ENCODE measurements at places on chromosomes 5 and 9.

- DNase-seq, result peak; percentile 29
Measured at GRCh38 chr5:81397176-81397575, 3.2 kb upstream of the ACOT12 start.

- DNase-seq, result no peak
Measured at GRCh38 chr9:10172476-10172875, 440.3 kb downstream of the PTPRD start.

DNA sequence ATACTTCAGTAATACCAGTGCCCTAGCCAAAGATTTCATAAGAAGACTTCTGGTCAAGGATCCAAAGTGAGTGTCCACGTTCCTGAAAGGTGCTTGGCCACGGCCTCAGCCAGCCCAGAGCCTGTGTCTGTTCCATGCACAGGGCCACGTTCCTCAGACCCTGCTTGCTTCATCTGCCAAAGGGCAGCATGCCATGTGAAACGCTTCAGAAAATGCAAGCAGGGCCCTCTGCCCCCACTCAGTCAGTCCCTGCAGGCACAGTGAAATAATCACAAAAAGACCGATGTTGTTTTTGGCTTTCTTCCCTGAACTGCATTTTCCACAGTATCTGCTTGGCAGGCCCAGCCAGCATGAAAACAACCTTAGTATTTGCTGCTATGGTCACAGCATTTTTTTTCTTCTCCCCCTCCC is 85.5 kb upstream of the CTSL start:
- DNase-seq, result peak; percentile 96

DNA sequence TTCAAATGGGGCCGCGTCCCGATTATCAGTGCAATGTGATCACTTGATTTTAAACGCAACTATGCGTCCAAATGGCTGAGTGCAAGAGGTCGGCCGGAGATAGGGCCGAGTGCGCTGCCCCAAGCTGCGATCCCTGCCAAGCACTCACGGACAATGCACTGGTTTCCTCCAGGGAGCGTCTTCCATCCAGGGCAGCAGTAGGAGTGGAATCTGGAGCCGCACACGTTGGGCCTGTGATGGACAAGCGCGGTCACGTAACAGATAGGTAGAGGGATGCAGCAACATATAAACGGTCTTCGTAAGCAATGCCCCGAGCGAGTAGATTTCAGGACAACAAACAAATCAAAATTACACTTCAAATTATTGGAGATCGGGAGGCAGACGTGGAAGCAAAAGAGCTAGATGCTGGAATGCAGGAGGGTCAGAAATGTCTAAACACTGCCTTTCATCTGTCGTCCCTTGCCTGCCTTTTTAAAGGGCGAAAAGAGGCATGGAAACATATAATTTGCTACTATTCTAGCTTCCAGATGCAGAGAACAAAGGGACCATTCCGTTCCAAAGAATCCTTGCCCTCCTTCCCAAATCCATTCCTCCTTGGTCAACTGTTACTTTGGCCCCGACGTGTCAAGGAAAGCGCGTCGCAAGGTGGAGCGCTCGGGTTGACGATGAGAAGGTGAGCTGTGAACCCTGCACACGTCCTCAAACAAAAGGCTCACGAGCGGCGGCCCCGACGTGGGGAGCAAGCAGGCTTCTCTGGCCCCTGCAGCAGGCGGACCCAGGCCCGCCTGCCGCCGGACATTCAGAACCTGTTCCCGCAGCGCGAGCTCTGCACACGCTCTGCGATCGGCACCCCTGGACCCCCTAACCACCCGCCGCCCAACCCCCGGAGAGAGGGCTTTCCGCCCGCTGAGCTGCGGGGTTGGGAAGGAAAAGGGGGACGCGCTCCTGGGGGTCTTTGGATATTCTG is 1.5 kb downstream of the FBN2 start:
- peak; percentile 67 for DNase-seq

DNA sequence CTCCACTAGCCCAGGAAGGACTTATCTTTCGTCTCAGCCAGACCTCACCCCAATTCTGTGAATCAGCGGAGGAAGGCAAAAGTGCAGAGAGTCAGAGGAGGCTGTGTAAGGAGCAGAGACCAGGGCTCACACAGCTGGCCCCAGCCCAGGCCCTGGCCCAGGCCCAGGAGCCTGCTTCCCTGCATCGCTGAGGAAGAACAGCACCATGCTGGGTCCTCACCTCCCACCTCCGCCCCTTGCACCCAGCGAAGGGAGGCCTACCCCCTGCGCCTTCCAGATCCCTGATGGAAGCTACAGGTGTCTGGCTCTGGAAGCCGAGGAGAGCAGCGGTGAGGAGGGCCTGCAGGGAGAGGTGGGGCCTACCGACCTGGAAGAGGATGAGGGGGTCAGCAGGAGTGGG is 22.3 kb upstream of the SYNPO start:
- DNase-seq, result peak; percentile 85

DNA sequence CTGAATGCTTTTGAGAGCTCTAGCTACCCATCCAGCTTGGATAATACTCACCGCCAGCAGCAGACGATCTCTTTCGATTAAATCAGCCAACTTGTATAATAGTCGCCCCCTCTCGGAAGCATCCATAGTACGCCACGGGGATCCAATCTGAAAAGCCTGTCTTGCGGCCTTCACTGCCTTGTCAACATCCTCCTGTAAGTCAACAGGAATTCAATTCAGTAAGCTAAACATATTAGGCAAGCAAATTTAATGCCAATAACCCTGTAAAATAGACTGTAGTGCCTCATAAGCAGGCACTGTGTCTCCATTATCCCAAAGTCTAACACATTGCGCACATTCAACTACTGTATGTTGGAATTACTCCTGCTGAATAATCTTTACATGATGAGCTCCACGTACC is 22.0 kb downstream of the ALDH1A1 start:
- no peak for DNase-seq

- no peak for DNase-seq
Measured at GRCh38 chr9:124584631-124585030, 77.4 kb upstream of the NR5A1 start.

- DNase-seq, result no peak
Measured at GRCh38 chr5:78760770-78761169, 112.2 kb upstream of the LHFPL2 start.

DNA sequence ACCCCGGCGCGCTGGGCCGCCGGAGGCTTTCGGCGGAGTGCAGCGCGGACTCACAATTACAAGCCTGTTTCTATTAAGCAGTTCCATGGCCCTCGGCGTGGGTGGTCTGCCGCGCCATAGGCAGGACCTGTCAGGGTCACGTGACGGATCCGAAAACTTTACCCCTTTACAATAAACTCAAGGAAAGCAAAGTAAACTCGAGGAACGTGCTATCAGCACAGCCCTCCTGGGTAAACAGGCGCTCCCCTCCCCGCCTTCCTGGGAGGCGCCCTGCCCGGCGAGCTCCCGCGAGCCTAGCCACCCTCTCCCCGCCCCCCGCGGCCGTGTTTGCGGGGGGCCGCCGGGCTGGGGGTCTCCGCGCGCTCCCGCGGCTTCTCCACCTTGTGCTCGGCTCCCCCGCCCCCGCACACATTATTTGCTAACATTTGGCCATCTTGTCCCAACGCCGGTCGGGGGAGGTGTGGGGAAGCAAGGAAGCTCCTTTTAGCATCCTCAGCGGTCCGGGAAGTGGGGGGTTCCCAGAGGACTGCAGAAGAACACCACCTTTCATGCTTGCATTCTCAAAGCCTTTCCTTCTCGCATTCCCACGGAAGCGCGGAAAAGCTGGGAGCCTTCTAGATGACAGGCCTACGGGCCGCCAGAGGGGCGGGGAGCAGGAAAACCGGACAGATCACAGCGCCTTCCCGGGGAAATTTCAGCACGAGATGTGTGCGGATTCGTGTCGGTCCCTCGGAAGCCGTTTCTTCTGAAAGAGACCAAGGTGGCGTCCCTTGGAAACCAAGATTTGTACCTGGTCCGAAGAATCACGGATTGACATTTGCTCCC is at the start of gene PTCH1:
PTCH1 (minus strand) TSS at position 238 of the 825 bp plus-strand sequence.
- peak; percentile 77 for DNase-seq

DNA sequence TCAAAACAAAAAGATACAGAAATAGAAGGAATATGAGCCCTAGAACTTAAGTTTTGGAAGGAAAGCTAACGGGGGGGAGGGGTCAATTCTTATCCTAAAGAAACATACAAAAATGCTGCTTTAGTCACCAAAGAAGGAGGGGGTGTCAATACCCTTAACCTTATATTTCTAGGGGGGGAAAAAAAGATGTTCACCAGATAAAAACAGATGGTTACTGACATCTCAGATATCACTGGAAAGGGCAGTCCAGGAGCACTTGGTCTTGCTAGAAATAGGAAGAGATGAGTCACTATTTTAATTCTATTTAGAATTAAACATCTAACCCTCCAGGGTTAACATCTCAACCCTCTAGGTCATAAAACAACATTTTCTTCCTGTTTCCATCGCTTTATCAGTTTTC is 1.7 kb downstream of the DIAPH1 start:
- DNase-seq, result no peak

- DNase-seq, result peak; percentile 66
Measured at GRCh38 chr9:81759680-81760215, 70.4 kb upstream of the TLE1 start.
